ENCODE measurements at places on chromosomes 7 and 10.

- DNase-seq: peak; percentile 2
Measured at GRCh38 chr7:113698556-113699220, 220.1 kb downstream of the PPP1R3A start.

DNA sequence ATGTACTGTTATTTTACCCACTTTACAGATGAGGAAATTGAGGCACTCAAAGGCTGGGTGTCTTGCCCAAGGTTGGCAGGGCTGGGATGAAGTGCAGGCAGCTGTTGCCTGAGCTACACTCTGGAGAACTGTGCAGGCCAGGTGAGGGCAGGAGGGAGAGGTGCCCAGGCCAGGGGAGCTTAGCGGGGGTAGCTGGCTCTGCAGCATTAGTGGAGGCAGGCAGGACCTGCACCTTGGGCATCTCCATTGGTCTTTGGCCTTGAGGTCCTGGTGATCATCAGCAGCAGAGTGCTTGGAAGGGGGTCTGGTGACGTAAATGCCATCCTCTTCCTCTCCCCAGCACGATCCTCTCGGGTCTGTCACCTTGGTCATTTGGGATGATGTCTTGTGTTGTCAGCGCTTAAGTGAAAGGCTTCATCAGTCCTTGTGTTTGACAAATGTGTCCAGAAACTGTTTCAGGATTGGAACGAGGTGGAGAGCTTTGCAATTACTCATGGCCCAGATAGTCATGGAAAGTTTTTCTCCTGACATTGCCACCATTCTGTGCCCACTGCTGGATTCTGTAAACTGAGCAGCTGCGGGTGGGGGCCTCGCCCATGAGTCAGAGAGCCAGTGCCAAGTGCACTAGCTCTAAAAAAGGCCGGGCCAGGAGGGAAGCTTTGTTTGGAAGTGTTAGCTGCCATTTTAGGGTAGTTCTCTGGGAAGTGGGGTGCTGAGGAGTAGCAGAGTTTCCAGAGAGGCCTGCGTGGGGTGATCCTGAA is 47.6 kb downstream of the TSPAN15 start:
- no peak for DNase-seq

DNA sequence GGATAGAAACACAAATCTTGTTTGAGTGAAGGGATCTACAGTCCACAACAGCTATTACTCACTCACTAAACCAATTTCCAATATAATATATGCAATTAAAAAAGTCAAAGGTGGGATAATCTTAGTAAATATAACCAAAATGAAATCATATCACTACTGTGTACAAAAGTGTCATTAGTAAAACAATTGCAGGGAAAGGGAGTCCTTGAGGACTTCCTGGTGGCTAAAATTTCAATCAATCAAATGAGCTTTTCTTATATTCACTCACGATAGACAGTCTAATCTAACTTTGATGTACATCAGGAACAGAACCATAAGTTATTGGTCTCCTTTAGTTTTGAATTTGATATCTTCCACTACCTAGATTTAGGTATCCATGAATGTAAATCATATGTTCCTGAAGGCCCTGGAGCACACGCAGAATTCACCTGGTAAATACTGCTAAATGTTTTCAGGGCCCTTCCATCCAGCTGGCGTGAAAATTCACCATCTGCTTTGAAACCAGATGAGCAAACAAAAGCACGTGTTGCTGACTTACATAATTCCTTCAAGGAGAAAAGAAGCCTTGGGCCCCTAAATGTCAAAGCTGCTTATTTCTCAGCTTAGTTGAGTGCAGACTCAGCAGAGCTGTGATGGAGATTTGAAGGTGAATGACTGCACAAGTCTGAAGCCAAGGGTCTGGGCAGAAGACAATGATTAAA is 159.3 kb upstream of the TMEM196 start:
- no peak for DNase-seq

DNA sequence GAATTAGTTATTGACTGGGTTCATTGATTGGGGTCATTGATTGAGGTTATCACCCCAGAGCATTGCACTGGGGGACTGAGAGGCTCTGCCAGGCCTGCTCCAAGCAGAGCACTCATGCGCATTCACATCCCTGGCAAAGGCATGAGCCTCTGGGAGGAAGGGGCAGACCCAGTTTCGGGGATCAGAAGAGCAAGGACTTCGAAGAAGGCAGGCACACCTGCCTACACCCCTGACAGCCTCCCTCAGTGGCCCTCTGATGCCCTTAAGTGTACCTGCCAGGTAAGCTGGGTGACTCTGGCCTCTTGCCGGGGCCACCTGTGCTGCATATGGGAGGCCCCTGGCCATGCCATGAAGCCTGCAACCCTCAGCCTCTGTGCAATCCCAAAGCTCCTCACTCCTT is 181.1 kb downstream of the PTPN20 start:
- no peak for DNase-seq

DNA sequence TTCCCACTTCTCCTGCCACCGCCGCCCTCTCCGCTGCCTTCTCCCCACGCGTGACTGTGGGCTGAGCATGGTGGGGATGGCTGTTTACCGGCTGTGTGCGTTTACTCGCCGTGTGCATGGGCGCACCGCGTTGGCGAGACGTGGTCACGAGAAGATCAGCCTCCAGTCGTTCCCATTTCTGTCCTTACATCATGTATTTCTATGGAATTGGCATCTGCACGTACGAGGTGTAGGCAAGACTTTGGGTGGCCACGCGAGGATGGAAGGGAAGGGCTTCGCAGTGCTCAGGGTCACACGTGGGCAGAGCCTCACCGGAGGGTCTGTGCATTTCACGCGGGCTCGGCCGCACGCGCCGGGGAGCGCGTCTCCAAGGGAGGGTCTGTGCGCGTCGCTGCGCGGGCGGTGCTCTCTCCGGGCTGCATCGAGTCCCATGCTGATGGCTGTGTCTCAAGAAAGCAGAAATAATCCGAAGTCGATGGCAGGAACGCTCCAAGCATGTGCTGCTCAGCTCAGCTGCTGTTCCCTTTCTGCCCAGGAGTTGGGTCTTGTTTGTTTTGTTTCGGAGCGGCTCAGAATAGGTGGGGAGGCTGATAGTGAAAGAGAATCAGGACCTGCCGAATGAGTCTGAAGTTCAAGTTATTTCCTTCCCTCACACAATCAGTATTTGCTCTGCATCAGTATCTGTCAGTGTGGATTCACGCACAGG is 973 bp downstream of the CAMK1D start:
- no peak for DNase-seq
